ENCODE measurements at places on chromosomes 5 and 9.
A peak's percentile ranks its signal among the peaks of the same experiment; 100 is the strongest.

GRCh38 chr9:128123451-128124080, 4.0 kb downstream of the PTGES2 start:
- no peak for DNase-seq

- DNase-seq: no peak
Measured at GRCh38 chr5:87081016-87081415, 186.7 kb upstream of the RASA1 start.

DNA sequence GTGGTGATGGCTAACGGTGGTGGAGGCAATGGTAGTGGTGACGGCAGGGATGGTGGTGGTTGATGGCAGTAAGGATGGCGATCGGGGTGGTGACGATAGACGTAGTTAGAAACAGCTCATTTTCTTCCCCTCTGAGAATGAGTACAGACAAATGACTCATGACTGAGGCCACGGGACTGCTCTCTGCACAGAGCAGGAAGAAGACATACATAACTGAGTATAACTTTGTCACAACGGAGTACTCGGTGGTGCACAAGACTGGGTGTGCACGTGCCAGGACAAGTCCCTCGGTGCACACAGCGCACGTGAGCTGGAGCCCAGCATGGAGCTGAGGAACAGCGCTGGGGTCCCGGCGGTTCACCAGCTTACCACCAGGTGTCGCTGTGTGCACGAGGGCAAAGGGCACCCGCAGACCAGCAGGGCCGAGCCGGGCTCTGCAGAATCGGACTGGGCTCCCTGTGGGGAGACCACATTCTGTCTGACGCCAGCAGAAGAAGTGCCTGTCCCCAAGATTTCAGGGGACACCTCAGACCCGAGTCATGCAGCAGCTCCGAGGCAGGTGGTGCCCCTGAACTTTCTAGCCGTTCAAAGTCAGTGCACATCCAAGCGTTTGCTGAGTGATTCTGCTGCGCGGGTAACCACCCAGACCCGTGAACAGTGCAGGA, 188.6 kb downstream of the FSTL4 start:
- peak; percentile 74 for DNase-seq

DNA sequence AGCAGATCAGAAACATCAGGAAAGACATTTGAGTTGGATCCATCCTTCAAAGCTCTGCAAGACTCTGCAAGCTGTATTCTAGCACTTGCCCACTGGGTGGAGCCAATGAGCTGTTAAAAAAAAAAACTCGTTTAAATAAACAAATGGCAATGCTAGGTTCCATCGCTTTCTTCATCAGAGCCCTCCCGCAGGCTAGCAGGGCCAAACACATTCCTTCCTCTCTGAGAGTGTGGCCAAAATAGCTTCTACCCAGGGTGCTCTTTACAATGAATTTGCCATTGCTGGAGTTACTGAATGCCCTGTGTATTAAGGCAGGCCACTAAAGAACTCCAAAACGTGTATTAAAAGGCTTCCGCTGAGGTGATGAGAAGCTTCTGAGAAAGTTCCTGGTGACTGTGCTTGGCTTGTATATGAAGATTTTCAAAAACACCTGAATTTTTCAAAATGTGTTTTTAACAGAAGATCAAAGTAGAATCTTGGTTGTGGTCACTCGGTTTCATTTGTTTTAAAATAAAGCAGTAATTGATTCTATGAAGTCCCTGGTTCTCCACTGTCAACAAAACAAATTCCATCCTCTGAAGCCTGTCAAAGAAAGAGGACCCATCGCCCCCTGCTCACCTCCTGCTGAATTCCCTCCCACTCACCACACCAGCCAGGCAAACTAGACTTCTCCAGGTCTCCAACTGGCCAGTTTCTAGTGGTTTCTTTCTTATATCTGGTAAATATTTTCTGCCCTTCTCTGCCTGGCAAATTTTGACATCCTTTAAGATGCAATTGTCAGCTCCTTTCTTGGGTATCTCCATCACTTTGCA, 36.5 kb upstream of the EQTN start:
- DNase-seq: peak; percentile 88

GRCh38 chr5:140140435-140140834, 14.7 kb downstream of the IGIP start:
- DNase-seq: no peak

DNA sequence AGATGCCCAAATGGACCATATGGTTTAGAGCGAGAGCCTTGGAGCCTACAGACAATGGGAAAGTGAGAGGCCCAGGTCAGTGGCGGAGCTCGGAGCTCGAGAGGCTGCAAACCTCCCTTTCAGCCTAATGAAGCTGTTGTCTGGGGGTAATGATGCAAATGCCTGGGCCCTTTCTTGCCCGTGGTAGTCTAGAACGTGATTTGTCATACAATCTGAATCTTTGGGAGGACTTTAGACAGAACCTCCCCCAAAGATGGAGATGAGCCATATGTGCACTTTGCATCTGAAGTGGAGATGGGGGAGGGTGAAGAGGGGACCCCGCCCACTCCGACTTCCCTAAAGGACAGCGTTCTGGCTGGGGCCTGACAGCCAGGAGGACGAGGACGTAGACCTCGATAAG, 10.3 kb upstream of the NEUROG1 start:
- DNase-seq: no peak

- DNase-seq: no peak
Measured at GRCh38 chr5:137481596-137481995, 17.5 kb downstream of the SPOCK1 start.

DNA sequence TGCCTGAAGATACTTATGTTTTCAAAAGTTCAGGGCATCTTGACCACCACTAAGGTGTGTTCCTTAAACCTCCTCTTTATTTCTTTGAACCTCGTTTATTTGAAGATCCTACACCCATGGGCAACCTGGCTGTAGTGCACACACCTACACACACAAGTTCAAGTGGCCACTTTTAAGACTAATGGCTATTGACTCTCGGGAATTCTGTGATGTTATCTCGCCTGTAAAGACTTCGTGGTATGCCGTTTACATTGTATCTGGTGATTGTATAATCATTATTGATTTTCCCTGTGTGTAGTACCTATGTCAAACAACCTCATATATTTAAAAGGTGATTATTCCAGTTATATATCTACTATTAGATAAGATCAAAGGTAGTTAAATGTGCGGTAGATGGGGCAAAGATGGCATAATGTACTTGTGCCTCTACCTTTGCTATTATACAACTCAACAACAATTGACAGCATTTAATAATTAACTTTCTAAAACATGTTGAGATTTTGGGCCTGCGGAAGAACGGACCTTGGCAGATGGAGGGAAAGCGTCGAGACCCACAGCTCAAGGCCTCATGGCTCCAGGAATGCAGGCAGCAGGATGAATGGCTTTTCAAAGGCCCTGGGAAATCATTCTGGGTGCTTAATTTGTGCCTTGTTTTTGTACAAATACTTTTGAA, 51.4 kb upstream of the IRX2 start:
- DNase-seq: no peak
